Activated CD8-positive, alpha-beta memory T cell treated with anti-CD3 and anti-CD28 coated beads for 4 hours (primary cell): ENCODE measurements at places on chromosomes 4 and X.

DNA sequence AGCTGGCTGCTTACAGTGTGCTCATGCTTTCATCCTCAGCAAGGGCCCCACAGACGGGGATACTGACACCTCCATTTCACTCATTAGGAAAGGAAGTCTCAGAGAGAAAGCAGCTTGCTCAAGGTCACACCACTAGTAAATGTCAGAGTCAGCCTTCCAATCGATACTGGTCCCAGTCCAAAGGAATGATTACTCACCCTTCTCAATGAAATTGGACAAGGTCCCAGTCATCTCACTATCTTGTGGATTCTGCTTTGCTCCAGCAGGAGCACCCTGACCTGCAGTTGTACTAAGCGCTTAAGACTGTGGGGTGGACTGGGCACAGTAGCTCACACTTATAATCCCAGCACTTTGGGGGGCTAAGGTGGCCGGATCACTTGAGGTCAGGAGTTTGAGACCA is 132.2 kb upstream of the SLC34A2 start:
- DNase-seq = no peak

GRCh38 chr4:108135549-108136209 is 33.1 kb downstream of the LEF1 start:
- DNase-seq = no peak

- no peak for DNase-seq
These were observed 74.8 kb upstream of the GPRIN3 start for GRCh38 chr4:89382439-89382838.

GRCh38 chrX:13088156-13088487 is 43.7 kb upstream of the FAM9C start:
- no peak for DNase-seq

- DNase-seq = no peak
These were observed 57.8 kb downstream of the RAP1GDS1 start for GRCh38 chr4:98319021-98319420.

GRCh38 chrX:55754861-55755294 is 37.3 kb downstream of the RRAGB start:
- no peak for DNase-seq

- DNase-seq = no peak
These were observed 10.3 kb downstream of the SPRY1 start for GRCh38 chr4:123406872-123407271.

DNA sequence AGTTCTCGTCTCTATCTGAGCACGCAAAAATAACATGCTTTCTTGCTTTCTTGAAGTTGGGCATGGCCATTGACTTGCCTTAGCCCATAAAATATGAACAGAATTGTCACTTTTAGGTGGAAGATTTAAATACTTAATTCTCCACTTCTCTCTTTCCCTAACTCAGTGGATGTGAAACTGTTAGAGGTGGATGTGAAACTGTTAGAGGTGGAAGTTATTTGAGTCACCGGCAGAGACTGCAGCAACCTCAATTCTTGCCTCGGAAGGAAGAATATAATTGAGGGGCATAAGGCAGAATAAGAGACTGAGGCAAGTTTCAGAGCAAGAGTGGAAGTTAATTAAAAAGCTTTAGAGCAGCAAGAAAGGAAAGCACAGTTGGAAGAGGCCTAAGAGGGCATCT is 2.8 kb upstream of the PARM1 start:
- DNase-seq = no peak

DNA sequence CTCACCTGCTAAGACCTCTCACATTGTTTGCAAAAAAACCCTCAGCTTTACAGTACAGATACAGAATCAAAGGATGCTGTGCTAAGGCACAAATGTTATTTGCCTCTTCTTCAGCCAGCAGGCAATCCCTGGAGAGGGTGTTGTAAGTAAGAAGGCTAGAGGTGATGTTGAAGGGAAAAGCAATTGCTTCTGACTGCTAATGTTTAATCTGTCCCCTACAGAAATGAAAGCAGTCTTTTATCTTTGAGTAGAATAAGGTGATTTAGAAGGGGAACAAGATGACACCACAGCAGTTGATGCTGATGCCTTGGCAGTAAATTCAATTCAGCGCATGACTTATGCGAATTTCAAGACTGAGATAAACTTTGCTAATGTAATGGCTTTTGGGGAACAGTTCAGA is 1064.8 kb upstream of the IGFBP7 start:
- no peak for DNase-seq

- no peak for DNase-seq
These were observed 187.7 kb downstream of the ENOX2 start for GRCh38 chrX:130715299-130715698.

DNA sequence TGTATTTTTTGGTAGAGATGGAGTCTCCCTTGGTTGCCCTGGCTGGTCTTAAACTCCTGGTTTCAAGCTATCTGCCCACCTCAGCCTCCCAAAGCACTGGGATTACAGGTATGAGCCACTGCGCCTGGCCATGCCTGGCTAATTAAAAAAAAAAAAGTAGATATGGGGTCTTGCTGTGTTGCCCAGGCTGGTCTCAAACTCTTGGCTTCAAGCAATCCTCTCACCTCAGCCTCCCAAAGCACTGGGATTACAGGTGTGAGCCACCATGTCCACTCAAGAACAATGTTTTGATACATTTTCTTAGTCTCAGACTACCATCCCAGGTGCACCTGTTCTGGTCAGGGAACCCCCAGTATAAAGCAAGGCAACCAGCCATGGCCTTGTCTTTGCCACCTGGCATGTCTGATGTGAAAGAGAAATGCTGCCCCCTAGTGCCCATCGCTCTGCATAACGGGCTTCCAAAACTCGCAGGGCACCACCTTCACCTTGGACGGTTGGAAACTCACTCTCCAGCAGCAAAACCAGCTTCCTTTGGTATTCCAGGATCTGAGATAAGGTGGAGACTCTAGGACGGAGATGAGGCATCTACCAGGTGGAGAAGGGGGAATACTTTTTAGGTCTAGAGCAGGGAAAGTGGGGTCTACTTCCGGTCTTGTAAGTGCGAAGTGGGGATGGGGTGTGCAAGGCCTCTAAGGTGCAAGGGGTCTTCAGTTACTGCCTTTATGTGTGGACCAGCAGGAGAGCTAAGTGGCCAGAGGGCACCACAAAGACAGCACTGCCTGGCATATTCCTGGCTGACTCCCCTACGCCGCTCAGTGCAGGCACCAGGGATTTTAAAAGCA is 47.7 kb upstream of the AFAP1 start:
- peak; percentile 55 for DNase-seq

- DNase-seq = peak; percentile 23
These were observed 120.8 kb upstream of the PJA1 start for GRCh38 chrX:69285881-69286564.

DNA sequence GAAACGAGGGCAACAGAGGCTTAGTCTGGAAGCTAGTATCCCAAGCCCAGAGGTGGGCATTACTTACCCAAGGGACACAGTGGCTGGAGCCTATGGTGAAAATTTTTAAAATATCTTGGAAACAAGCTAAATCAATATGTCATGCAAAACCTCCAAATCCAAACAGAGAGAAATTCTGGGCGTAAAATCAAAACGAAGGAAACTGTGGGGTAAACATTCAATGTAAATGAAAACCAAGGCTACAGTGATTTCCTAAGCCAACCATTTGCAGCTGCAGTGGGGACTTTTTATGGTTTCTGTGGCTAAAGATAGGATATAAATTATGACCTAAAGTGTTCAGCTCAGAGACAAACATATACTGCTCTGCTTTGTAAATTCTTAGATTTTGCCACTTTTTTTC is 507.7 kb upstream of the DIAPH2 start:
- no peak for DNase-seq

- DNase-seq = no peak
These were observed 140.3 kb upstream of the CXCL13 start for GRCh38 chr4:77465271-77465670.

GRCh38 chr4:38184404-38184803 is 224.2 kb downstream of the PTTG2 start:
- no peak for DNase-seq

DNA sequence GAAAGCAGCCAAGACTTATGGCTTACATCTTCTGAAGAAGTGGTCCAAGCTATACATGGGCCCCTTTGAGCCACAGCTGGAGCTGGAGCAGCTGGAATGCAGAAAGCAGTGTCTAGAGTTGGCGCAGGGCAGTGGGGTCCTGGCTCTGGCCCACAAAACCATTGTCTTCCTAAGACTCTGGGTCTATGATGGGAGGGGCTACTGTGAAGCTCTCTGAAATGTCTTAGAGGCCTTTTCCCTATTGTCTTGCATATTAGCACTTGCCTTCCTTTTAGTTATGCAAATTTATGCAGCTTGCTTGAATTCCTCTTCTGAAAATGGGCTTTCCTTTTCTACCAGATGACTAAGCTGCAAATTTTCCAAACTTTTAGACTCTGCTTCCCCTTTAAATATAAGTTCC is 15.3 kb downstream of the NPY1R start:
- no peak for DNase-seq

GRCh38 chrX:13892856-13893255 is 76.0 kb upstream of the GPM6B start:
- DNase-seq = no peak

- no peak for DNase-seq
These were observed 45.2 kb upstream of the TRIM2 start for GRCh38 chr4:153159016-153159415.

DNA sequence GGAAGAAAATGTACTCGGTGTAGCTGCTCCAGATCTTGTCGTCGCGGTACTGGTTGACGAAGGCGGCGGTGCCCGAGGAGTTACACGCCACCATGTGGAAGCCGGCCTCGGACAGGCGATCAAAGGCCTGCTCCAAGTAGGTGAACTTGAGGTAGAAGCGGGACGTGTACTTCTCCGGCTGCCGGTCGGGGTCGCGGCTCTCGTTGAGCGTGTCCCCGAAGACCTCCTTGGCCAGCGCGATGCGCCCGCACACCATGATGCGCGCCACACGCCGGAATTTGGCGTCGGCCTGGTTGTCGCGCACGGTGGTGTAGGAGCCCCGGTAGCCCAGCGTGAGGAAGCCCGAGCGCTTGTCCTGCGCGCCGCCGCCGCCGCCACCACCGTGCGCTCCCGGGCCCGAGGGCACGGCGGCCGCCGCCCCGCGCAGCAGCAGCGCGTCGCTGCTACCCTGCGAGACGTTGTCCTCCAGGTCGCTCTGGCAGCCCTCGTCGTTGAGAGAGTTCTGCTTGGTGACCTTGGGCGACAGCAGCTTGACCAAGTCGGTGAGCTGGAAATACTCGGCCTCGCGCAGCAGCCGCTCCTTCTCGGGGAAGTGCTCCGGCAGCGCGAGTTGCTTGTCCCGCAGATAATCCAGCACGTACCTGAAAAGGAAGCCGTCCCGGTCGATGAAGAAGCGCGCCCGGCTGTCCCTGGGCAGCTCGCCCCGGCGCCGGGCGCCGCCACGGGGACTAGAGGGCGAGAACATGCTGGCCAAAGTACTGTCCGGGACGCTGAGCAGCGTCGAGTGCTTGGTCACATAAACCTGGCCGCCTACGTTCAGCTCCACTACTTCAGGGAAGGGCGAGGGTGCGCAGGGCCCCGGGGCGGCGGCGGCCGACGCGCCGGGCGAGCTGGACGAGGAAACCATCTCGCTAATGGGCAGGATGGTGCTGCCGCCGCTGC is 775 bp downstream of the KCTD8 start:
- DNase-seq = no peak

DNA sequence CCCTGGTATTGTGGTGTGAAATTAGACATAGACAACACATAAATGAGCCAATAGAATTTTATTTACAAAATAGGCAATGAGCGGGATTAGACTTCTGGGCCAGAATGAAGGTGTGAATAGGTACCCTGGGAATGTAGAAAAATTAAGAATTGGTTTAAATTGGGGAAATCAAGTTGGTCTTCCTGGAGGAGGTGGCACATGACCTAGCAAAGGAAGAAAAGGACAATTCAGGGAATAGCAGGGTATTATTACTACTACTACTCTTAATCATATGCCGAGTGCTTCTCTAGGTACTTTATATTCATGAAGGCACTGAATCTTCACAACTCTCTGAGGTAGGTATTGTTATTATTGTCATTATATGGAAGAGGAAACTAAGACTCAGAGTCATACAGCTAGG is 202.1 kb downstream of the LHFPL1 start:
- DNase-seq = no peak

DNA sequence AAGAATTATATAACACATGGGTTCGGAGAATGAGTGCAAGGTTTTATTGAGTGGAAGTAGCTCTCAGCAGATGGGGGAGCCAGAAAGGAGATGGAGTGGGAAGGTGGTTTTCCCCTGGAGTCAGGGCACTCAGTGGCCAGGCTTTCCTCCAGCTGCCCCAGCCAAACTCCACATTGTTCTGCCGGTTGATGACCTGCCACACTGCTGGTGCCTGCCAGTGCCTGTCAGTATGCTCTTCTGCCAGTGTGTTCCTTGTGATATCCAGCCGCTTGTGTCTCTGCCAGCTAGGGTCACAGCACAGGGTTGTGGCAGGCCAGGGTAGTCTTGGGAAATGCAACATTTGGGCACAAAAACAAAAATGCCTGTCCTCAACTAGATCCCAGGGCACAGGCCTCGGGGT is 604.8 kb upstream of the TECRL start:
- DNase-seq = no peak

DNA sequence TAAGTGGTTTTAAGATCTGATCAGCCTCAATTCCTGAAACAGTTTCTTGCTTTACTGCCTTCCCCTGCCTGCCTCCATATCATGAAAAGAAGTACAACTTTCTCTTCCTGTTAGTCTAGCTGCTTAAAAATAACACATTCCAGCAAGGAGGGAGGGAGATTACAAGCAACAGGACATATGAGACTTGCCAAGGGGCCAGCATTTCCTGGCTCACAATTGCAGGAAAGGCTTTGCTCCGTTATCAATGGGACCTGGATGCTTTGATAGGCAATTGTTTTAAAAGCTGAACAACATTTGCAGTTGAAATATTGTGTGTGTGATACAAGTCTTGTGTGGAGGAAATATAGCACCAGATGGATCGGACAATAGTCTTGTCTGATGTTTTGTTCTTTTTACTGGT is 425.0 kb downstream of the FAT4 start:
- DNase-seq = no peak

GRCh38 chrX:118383120-118383519 is 37.2 kb downstream of the WDR44 start:
- no peak for DNase-seq

GRCh38 chr4:81466841-81467671 is 4.7 kb downstream of the RASGEF1B start:
- peak; percentile 49 for DNase-seq

- DNase-seq = no peak
These were observed 158.3 kb downstream of the AFAP1 start for GRCh38 chr4:7781366-7781765.

DNA sequence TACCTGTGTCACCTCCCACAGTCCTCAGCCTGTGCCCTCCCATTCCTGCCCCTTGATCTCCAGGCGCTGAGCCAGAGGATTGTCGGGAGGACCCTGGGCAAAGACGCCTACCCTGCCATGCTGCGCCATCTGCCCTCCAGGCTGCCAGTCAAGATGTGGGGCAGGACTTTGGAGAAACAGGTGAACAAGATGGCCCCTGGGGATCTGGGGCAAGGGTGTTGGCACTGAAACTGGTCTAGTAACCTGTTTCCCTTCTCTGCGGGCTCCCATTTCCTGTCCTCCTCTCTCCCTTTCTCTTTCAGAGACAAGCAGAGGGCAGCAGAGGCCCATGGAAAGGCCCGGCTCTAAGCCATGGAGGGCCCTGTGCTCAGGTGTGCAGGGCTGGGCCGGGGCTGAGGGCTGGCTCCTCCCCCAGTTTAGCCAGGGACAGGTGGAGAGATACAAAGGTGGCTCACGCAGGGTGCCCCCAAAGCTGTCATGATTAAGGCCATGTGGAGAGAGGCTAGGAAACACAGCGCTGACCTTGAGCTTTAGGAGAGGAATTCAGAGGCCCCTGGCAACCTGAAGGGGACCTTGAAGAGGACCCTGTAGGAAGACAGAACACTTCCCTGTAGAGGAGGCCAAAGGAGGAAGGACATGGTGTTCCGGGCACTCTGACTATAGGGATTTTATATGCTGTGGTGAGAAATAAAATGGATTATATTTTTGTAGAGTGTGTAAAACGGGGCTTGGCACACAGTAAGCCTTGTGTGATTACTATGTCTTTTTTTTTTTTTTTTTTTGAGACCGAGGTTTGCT is at the start of gene GLOD5:
Gene GLOD5, plus strand, starts transcription at position 74 of the 798 bp plus-strand sequence. Its CDS starts 44 bp downstream, at position 118.
- no peak for DNase-seq
